Stimulated activated CD4-positive, alpha-beta T cell treated with anti-CD3 and anti-CD28 coated beads, TNF-alpha, amount 100 ng/mL, for 1 hour (primary cell): ENCODE measurements at places on chromosomes 4 and X.

- no peak for DNase-seq
Measured at GRCh38 chr4:174260099-174260498, 23.4 kb downstream of the FBXO8 start.

DNA sequence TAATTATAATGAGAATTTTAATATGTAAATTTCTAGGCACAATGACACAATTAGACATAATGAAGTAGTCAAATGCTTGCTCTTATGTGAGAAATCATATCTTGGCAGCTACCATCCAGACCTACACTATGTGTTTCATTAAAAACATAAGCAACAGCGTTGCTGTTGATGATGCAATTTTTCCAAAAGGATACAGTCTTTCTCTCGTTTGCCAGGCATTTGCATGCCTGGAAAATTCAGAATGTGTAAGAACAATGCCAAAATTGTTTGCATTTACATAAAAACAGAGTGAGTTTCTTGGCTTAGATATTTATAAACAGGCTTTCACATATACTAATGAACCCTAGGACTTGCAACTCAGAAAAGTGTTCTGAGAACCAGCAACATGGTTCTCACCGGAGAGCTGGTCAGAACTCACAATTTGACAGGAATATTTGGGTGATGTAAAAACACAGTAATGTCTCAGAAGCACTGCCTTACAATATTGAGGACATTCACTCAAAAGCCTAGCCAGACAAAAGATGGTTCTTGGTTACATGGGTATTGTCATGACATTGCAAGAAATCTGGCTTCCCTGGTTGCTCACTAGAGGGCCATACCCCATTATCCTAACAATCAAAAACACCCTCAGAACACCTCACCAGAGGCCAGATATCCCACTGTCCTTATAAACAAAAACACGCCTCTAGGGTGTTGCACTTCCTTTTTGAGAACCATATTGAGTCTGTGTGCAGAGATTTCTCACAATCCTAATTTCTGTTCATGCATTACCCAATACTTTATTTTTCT, 1029.0 kb upstream of the AGA start:
- DNase-seq = no peak

DNA sequence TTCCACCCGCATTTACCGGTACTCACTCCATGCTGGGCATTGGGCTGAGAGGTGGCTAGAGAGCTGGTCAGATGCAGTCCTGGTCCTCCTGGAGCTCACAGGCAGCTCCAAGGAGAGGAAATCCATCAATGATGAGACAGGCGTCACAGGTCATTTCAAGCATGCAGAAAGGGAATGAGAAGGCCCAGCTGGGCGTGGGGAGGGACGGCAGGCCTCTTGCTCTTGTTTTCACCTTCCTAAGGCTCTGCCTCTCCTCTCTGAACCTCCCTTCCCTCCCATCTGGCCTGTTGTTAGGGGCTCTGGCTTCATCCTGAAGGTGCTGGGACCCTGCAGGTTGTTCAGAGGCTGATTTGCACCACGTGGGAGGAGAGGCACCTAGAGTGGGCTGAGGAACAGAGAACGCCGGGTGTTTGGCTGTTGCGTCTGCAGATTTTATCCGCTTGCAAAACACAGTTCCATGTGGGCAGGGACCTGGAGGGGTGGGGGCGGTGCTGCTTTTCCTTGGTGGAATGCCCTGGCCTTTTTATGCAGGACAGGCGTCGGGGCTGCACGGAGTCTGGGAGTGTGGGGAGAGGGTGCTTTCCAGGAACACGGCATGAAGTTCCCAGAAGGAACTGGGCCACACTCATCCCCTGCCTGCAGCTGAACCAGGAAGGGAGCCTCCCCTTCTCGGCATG, 81.5 kb upstream of the PSAPL1 start:
- no peak for DNase-seq

GRCh38 chr4:66927937-66928336, 617.4 kb downstream of the CENPC start:
- DNase-seq = no peak

GRCh38 chr4:26789208-26789607, 71.4 kb upstream of the STIM2 start:
- DNase-seq = no peak

GRCh38 chr4:69765751-69766150, 5.3 kb upstream of the SULT1B1 start:
- DNase-seq = no peak

- DNase-seq = no peak
Measured at GRCh38 chr4:91924625-91925024, 379.1 kb upstream of the GRID2 start.

DNA sequence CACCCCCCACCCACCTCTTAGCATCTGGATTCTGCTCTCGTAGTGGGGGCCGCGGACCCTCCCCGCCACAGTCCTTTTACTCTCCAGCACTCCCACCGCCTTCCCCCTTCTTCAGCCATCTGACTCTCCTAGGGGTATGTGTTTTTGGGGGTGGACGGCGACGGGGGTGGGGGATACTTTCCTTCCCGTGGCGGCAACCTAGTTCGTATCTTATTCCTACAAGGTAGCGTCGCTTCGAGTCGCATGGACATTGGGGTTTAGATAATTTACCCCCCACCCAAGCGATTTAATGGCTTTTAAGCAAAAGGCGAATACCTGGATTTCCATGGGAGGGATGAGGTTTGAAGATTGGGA, 1.3 kb upstream of the BCORL1 start:
- no peak for DNase-seq

DNA sequence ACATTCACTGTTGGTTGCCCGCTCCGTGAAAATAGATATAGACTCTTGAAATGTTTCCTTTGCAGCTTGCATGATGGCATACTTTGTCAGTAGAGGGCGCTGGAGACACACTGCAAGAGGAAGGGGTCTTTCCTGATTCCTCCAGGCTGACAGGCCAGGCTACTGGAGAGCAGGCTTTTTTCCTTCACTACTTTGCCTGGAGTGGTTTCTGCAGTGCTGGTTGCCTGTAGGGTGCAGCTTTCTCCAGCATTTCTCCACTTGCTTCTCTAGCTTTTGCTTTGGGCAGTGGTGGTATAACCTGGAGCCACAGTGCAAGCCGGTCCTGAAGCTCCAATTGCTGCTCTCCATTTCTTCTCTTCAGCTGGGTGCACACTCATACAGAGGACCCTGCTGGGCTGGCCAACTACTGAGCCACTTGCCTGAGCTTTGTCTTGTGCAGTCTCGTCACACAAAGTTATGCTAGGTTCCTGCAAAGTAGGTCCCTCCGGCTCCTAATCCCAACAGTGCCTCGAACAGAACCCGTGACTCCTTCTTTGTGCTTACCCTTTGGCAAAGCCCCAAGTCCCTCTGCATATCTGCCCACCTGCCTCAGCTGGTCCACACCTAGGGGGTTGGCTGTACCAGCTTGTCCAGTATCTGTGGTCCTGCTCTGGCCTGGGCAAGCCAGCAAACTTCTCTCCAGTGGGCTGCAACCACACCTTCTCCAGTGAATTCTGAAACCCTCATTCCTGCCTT, 46.3 kb downstream of the RASSF6 start:
- no peak for DNase-seq

DNA sequence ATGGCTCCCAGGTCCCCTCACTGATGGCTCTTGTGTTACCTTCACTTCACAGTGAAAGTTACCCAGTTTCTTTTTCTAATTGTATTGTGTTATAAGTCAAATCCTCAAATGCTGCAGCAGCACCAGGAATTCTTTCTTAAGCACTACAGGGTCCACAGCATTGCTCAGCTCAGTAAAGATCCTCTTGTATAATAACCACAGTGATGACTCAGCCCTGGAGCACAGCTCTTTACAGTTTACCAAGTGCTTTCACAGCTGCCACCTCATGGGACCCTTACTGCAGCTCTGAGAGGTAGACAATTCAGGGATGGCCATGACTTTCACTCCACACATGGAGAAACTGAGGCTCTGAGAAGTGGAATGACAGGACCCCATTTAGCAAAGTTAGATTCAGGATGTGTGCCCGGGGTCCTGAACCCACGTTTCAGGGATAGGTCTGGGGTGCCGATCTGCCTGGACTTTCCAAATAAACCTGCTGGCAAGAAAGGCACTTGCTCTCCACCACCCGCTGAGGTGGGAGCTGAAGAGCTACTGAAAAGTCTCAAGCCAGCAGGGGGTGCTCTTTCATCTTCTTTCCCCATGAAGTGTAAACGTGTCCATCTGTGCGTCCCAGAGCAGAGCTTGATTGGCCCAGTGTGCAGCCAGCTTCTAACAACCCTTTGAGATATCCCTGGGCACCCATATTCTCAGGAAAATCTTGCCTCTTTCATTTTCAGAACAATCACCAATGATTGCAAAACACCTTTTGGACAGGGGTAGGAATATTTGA, 35.7 kb upstream of the GABRQ start:
- DNase-seq = no peak

DNA sequence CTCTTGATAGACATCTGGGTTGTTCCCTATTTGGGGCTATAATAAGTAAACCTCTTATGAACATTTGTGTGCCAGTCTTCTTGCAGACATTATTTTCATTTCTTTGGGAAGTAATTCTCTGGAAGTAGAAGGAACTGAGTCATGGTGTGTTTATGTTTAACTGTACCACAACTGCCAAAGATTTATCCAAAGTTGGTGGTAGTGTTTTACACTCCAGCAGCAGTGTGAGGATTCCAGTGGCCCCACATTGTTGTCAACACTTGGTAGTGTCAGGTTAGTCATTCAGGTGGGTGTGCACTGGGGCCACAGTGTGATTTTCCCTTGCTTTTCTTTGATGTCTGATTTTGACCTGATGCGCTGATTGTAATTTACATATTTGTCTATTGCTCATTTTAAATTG, 5.0 kb upstream of the UVSSA start:
- DNase-seq = no peak

GRCh38 chr4:95268819-95269565, 279.8 kb downstream of the UNC5C start:
- DNase-seq = no peak

DNA sequence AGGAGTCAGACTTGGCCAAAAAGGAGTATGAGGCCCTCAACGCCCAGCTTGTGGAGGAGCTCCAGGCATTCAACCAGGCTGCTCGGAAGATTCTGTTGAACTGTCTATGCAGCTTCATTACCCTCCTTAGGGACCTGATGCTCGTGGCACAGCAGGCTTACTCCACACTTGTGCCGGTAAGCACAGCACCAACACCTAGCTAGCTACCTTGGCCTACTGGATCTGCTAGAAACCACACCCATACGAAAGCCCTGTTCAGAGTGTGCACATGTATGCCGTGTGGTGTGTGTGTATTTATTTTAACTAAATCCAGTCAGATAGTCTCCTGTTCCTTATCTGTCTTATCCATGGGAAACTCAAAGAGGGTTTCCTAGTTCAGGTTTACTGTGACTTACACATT, 49.3 kb downstream of the INTS12 start:
- no peak for DNase-seq

DNA sequence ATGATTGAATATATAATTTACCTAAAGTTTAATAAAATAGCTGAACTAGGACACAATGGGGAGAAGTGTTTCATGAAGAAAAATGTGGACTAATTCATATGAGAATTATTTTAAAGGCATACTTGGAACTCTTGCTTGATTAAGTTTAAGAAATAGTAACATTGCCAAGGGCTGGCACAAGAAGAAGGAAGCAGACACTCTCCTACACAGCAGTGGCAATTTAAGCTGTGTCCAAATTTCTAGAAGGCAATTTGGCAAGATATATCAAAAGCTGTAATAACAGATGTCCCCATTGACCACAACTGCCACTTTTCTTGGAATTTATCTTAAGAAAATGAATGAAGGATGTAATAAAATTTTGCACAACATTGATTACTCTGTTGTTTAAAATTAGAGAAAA, 209.5 kb upstream of the S100G start:
- no peak for DNase-seq

- DNase-seq = no peak
Measured at GRCh38 chr4:111678479-111678878, 466.8 kb upstream of the FAM241A start.

DNA sequence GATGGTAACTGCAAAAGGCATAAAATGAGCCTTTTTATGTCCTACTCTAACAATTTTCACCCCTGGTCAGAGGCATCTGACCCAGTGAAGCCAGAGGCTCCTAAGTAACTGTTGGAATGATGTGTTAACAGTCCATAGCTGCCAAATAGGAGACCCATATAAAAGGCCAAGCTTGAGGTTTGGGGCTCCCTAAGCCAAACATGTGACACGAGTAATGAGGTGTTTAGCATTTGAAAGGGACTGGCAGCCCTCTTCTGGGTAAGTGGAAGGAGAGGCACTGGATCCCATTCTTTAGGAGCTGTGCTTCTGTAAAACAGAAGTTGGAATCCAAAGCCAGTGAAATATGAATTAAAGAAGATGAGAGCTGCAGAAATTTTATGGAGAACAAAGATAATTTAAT, 100.6 kb upstream of the PNPLA4 start:
- DNase-seq = no peak

DNA sequence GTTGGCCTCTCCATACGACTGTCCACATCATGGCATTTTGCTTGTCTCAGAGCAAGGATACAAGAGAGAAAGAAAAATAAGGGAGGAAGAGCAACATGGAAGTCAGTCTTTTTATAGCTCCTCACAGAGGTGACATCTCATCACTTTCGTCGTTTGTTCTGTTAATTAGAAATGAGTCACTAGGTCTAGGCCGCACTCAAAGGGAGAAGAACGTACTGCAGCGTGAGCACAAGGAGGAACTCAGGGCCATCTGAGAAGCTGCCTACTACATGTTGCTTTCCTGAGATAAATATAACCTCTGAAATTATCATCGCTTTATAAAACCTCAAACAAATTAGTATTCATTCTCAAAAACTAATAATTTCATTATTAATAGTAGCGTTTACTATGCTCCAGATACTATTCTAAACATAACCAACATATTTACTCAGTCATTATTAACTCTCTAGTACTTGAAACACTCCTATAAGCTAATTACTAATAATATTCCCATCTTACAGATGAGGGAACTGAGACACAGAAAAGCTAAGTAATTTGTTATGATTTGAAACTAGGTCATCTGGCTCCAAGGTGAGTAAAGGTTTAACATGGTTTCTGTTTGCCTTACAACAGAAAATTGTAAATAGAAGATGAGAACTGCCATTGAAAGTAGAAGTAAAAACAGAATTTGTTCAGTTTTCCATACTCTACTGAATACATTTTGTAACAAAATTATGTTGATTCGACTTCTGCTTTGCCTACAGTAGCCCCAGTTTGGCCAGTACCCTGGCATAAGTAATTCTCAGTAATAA, 213.2 kb upstream of the UGT8 start:
- no peak for DNase-seq

DNA sequence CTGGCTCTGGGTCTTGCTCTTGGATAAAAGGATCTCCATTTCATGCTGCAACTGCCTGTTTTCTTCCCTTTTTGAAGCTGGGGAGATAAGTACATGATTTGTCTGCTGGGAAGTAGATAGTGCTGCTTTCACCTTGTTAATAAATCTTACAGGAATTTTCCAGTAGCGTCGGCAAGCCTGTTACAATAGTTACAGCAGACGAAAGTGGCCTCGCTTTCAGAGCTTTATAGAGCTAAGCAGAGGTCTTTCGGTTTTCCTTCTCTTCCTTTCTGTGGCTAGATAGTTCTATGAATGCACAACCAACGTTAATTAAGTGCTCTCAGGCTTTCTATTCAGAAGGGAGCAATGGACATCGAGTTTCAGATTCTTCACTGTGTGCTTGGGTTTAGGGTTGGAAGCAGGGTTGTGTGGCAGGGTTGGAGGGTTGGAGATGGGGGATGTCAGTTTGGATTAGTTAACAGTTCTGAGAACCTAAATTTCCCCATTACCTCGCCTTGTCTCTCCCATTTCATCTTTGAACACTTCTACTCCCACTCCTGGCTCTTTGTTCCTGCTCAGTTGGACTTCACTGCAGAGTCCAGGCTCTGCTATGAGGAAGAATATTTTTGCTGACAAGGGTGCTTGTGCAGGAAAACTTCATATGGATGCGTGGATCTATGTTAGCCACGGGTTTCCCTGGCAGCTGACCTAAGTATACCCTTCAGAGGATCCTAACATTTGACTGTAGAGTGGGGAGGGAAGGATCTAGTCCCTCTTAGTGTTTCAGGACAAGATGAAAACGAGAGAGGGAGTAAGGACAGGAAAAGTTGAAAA, 237.9 kb downstream of the ARHGAP10 start:
- DNase-seq = no peak
